ENCODE measurements at places on chromosomes 7 and 10. TPM values are rescaled to one million over a fixed set of nuclear protein-coding genes. Genes with fewer than 3 reads are reported as not detected.

The CCDC172 gene
- not detected for total RNA-seq

The TRPV6 gene
- total RNA-seq = not detected

The ETV1 gene
- 20.2 TPM for total RNA-seq

The AKR1C1 gene
- 216 TPM for total RNA-seq

The ANKRD7 gene
- total RNA-seq = 0.39 TPM

The EEPD1 gene
- total RNA-seq = 7.7 TPM

The IKZF1 gene
- total RNA-seq = not detected

The GSDME gene
- total RNA-seq = 12.1 TPM

The AKR1C2 gene
- total RNA-seq = 93.0 TPM

The FXYD4 gene
- total RNA-seq = not detected

The NME8 gene
- not detected for total RNA-seq

The GHRHR gene
- total RNA-seq = not detected

The STOX1 gene
- under 0.01 TPM for total RNA-seq

The OLAH gene
- under 0.01 TPM for total RNA-seq

The PDE1C gene
- total RNA-seq = 0.73 TPM

The DCLRE1A gene
- total RNA-seq = 4.0 TPM

The EIF3A gene
- 109 TPM for total RNA-seq

The C10orf95 gene
- not detected for total RNA-seq

The AS3MT gene
- total RNA-seq = 1.2 TPM

The SH2B2 gene
- 2.9 TPM for total RNA-seq

The CCZ1 gene
- 36.0 TPM for total RNA-seq
